ENCODE measurements at places on chromosomes 12 and 14.

GRCh38 chr14:56131004-56131864 is 13.0 kb downstream of the PELI2 start:
- DNase-seq, result no peak

GRCh38 chr12:130849561-130850417 is 10.7 kb upstream of the STX2 start:
- DNase-seq, result no peak

- no peak for DNase-seq
Measured at GRCh38 chr14:80354860-80355581, 143.7 kb upstream of the DIO2 start.

DNA sequence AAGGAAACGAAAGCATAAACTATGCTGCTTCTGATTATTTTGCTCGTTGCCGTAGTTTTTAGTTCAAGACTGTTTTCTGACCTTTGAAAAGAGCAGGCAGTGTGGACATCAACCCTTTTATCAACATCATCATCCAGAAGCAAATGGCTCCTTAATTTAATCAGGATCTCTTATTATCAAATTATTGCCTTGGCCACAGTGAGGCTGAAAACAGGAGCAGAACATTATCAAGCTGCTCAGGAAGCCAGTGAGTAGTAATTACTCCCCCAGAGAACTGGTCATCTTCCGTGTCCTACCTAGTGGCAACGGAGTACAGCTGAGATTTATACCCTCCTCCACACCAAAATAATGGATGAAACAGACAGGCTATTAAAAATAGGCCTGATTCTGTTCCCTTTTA is 2.2 kb upstream of the DIABLO start:
- no peak for DNase-seq

DNA sequence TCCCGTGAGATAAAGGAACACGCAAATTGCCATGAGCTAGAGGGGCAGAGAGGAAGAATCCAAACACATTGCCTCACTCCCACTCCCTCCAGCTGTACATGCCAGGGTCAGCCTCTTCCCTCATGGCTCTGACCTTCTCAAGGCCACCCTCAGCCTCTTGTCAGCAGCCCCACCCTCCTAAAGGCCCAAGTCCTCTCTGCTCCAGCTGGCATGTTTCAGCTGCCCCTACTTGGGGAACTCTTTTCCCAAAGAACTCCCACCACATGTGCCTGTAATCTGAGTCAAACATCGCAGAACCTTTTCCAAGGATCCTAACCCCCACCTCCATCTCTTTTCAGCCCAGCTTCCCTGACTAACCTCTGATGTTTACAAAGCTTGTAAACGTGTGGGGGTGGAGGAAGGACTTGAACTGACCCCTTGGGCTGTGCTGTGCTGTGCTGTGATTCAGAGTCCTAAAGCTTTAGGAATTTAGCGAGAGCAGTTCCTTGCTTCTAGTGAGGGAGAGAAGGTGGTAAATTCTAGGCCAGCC is 7.3 kb upstream of the CACNB3 start:
- no peak for DNase-seq

DNA sequence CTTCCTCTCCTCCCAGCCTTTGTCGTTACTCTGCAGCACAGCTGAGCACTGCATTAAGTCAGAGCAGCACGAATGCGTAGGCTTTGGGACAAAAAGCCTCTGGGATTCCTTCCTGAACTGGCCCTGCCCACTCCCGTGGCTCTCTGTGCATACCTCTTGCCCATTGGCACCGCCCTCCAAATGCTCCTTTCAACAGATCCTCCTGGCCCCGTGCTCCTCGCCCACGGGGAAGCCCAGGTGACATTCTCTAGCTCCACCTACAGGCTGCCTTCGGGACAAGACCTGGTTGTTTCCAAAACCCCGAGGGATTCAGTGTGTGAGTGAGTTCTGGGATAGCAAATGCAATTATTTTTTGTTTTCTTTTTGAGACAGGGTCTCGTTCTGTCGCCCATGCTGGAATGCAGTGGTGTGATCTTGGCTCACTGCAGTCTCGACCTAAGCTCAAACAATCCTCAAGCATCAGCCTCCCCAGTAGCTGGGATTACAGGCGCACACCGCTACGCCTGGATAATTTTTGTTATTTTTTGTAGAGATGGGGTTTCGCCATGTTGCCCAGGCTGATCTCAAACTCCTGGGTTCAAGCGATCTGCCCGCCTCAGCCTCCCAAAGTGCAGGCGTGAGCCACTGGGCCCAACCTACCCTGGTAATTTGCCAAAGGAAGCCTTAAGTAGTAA is 17.9 kb upstream of the TDRD9 start:
- DNase-seq, result peak; percentile 69

- no peak for DNase-seq
Measured at GRCh38 chr14:65170318-65170717, 68.0 kb upstream of the MAX start.

DNA sequence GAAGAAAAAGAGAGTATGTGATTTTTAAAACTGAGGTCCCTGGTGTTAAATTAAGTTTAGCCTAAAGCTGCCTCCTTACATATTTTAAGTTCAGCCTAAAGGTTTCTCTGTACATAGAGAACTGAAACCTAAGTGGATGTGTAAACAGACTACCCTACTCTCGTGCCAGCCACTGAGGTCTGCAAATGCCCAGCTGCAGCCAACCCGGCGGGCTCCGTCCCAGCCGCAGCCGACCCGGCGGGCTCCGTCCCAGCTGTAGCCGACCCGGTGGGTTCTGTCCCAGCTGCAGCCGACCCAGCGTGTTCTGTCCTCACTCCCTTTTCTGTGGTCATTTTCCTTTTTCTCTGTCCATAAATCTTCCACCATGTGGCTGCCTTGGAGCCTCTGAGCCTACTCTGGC is 97.2 kb upstream of the SFSWAP start:
- DNase-seq, result no peak

Measured in stimulated activated CD4-positive, alpha-beta T cell treated with anti-CD3 and anti-CD28 coated beads, Interleukin-2, amount 100 ng/mL, for 48 hours (primary cell).